ENCODE measurements at places on chromosomes 7 and 10.
A peak's percentile ranks its signal among the peaks of the same experiment; 100 is the strongest.

DNA sequence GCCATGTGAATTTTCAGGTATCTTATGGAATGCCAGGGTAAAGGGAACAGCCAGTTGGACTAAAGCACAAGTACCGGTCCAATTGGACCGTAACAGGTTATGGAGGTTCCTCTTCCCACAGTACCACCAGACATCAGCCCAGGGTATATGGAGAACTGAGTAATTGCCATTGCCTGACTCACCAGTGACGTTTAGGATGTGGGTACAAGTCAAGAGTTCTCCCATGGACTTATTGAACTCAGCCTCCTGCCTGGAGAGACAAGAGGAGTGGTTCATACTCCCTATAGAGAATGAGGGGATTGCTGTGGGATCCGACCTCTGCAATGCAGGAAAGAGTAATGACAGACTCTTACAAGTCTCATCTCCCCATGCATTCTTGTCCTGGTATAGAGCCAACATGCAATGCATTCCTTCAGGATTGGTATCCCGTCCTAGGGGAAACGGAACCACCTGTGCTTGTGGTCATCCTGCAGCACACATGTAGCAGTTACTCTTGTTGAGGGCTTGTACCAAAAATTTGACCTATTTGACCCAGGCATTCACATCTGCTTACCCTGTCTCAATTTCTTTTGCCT, 30.7 kb upstream of the ELOVL3 start:
- DNase-seq, result peak; percentile 65

DNA sequence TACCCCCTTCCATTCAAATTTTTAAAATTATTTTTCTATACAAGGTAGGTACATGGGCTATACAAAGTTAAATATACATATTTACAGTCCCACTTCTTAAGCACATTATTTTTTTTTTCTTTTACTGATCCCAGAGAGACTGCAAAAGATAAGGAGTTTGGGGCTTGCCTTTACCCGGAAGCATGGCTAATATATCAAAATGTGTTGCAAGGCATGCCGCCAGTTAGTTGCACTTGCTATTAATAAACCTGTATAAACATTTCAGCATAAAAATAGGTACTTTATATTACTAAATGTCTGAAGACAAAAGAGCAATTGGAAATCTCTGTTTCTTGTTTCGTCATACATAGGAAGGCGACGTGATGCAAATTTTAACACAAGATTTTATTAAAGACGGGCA, 21.5 kb upstream of the PDLIM1 start:
- no peak for DNase-seq

- DNase-seq, result peak; percentile 26
These were observed 5.1 kb downstream of the PRXL2A start for GRCh38 chr10:80413271-80413996.

DNA sequence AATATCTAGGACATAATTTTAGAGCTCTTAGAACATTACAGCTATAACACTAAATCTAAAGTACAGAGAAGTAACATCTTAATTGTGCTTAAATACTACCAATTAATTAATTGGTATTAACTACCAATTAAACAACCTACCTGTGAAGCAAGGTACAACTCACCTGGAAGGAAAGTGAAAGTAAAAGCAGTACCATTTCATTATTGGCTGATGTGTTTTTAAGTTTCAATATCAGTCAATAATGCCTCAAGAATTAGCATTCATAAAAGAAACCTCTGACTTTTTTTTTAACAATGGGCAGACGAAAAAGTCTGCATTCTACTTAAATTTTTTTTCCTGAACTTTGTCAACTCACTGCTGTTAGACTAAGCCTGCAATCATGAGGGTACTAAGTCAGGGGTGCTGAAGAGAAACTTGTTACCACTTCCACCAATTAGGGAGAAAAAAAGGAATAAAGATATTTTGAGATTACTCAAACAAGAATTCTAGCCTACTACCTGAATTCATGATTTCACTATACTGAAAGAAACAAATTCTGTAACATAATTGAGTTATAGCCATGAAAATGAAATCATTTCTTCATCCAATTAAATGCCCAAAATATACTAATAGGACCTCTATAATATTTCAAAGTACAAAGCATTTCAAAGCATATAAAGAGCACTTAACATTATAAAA, 19.9 kb downstream of the UPF2 start:
- DNase-seq, result no peak

GRCh38 chr7:18552316-18552916, 56.9 kb downstream of the HDAC9 start:
- no peak for DNase-seq

- peak; percentile 70 for DNase-seq
These were observed 19.8 kb downstream of the RGR start for GRCh38 chr10:84264611-84265141.
